Retinal pigment epithelial cell (primary cell): ENCODE measurements at places on chromosomes 11 and 22.

GRCh38 chr11:91066456-91067047, 843.7 kb upstream of the CHORDC1 start:
- DNase-seq = no peak

- DNase-seq = no peak
Measured at GRCh38 chr11:73914284-73914683, 36.5 kb upstream of the DNAJB13 start.

GRCh38 chr11:120197251-120197891, 13.5 kb upstream of the OAF start:
- DNase-seq = no peak

- DNase-seq = no peak
Measured at GRCh38 chr11:2868506-2869133, 17.0 kb downstream of the CDKN1C start.

GRCh38 chr11:28793282-28793738, 685.1 kb downstream of the METTL15 start:
- no peak for DNase-seq

DNA sequence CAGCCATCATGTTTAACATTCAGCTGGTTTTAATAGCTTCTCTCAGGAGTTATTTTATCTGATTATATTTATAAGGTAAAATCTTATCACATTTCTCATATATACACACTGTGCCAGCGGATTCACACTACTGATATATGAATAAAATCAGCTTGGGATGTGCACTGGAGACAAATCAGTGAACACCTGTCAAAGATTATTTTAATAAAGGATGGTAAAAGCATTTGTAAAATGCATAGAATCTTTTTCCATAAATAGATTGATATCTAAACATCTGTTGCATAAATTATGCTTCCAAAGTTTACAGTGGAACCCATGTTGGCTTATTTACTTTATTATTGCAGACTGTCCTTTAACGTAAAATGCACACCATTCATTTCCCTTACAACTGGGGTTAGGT, 1125.8 kb upstream of the CNTN5 start:
- no peak for DNase-seq

GRCh38 chr11:66475349-66476172, 4.7 kb upstream of the DPP3 start:
- DNase-seq = no peak
